ENCODE measurements at places on chromosomes 11 and 22. TPM values are rescaled to one million over a fixed set of nuclear protein-coding genes. Genes with fewer than 3 reads are reported as not detected.

DDT gene
- 142 TPM for total RNA-seq

GAS2 gene
- total RNA-seq = 4.0 TPM

DNA sequence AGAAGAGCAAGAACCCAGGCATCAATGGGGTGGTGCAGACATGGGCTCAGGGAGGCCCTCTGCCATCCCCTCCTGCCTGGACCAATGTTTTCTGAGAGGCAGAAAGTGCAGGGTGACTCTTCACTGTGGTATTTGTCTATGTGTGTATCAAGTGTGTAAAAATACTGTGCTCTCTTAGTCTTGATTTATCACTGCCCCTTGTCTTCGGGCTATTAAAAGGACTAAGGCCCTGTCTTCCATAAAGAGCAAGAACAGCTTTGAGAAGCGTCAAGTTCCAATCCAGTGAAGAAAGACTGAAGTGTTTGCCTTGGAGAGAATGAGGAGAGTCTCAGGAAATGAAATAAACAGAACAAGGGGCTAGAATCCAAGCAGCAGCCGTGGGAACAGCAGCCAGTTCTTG, 14.4 kb downstream of the PRSS23 start:
- H3K27ac ChIP-seq = no peak overlapping the region
- no peak overlapping the region for H3K4me3 ChIP-seq
- H3K36me3 ChIP-seq = no peaks in the 10 kb centered on the region
- H3K4me1 ChIP-seq = peaks cover 24% of the 10 kb centered on the region
- no peaks in the 10 kb centered on the region for H3K27me3 ChIP-seq

DNA sequence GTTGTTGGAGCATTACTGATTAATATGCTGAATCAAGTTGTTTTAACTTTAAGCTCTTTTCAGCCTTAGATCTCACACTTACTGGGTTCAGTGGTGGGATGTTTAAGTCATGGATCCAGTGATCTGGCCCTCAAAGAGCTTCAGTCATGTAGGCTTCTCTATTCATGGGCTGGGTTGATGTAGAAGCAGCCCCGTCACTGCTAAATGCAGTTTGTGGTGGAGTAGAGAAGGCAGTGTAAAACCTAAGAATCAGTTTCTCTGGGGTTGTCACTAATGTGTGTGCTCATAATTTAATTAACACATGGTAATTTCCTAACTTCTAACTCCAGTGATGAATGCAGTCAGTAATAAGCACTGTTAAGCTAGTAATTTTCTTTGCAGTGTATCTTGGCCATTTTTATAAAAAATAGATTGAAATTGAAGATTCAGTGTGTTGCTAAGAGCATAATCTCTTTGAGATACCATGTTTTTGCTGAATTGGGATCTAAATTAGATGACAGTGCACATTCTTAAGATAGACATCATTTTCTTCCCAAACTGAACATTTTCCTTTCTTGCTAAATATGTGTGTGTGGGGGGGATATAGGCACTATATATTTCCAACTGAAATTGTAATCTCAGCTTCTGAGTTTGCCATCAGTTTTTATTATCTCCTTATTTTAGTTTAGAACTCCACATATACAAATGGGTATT, 9.0 kb downstream of the SPCS2 start:
- H3K4me3 ChIP-seq = no peak overlapping the region
- no peaks in the 10 kb centered on the region for H3K27me3 ChIP-seq
- no peaks in the 10 kb centered on the region for H3K4me1 ChIP-seq
- no peaks in the 10 kb centered on the region for H3K36me3 ChIP-seq
- H3K27ac ChIP-seq = no peak overlapping the region

- H3K36me3 ChIP-seq = peaks cover 36% of the 10 kb centered on the region
- no peaks in the 10 kb centered on the region for H3K27me3 ChIP-seq
- DNase-seq = no peak
- no peak overlapping the region for H3K4me3 ChIP-seq
These were observed 26.5 kb downstream of the CTNND1 start for GRCh38 chr11:57787920-57788702.

OR8G5 gene
- not detected for total RNA-seq

ART1 gene
- total RNA-seq = not detected

DNA sequence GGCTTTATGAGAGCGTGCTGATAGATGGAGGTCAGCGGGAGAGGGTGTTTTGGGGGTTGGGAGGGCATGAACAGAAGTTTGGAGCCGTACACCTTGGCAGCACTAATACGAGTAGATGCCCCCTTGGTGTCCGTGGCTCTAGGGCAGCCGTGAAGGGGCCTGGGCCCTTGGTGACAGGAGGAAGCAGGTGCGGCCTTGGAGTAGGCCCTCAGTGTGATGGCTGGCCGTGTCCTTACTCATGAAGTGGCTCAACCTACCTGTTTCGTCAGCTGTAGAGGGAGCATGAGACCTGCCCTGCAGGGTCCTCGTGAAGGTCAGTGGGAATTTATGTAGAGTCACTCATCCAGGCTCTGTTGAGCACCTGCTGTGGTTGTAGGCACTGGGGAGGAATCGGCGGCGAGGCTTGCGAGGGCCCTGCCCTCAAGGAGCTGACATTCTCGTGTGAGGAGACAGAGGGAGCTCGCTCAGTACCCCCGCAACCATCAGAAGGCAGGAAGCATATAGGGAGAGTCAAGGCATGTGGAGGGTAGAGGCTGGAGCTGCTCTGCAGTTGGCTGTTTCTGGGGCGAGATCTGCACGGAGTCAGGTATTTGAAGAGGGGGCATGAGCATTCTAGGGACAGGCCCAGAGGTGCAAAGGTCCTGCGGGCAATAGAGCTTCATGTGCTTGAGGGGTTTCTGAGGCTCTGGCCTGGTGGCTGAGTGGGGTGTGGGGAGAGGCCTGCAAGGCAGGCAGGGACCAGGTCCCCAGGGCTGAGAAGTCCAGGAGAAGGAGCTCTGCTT, 39.6 kb downstream of the TBC1D22A start:
- H3K4me1 ChIP-seq = peaks cover 33% of the 10 kb centered on the region
- H3K36me3 ChIP-seq = peaks cover 17% of the 10 kb centered on the region
- H3K27ac ChIP-seq = no peak overlapping the region
- no peak for DNase-seq

TMEM191B gene
- total RNA-seq = 0.12 TPM

DNA sequence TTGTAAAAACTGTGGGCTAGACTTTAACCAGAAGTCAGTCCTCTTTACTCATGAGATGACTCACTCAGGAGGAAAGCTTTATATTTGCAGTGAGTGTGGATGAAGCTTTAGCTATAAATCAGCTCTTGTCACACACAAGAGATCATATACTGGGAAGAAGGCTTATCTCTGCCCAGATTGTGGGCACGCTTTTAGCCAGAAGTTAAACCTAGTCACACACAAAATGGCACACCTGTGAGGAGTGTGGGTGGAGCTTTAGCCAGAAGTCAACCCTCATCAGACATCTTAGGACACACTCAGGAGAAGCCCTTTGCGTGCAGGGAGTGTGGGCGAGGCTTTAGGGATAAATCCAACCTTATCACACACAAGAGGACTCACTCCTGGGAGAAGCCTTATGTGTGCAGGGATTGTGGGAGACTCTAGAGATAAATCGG, 706.9 kb upstream of the LUZP2 start:
- H3K27ac ChIP-seq = no peak overlapping the region
- no peak for DNase-seq
- no peaks in the 10 kb centered on the region for H3K36me3 ChIP-seq
- H3K4me1 ChIP-seq = no peaks in the 10 kb centered on the region
- no peak overlapping the region for H3K4me3 ChIP-seq
- no peaks in the 10 kb centered on the region for H3K27me3 ChIP-seq

All from esophagus squamous epithelium (tissue), 5 donors.